ENCODE measurements at places on chromosomes 11 and 22.

DNA sequence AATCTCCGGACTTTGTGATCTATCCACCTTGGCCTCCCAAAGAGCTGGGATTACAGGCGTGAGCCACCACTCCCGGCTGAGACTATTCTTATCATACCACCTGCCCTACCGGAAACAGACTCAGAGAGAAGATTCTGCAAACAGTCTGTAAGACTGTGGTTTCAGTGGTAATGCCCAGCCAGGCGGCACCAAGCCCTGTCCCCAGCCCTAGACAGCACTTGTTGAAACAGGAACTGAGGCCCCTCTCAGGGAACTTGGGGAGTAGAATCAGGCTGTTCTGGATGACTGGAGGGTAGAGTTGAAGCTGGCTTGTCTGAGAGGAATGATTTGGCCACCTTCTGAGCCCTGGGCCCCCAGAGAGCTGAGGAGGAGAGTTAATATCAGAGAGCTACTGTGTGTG, 1.3 kb upstream of the INSC start:
- no peak for DNase-seq

DNA sequence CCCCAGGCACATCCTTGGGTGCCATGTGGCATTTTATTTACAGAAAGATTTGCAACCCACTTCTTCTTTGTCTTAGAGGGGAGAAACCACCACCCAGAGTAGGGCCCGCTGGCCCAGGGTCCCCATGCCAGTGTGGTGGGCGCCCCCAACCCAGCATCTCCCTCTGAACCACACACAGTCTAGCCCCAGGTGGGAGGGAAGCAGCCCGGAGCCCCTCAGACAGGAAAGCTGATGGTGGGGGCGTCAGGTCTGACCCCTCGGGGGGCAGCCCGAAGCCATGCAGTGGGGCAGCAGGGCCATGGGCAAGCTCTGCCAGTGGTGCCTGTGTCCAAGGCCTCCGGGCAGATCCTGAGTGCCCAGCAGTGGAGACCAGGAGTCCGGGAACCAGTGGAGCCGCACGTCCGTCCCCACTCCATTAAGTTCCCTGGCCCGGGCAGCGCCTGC, 11.7 kb downstream of the TRPM5 start:
- no peak for DNase-seq

GRCh38 chr11:93659841-93660240, 1.6 kb upstream of the CEP295 start:
- no peak for DNase-seq

- peak; percentile 17 for DNase-seq
These were observed at the start of gene SPON1 for GRCh38 chr11:13962562-13963168. Gene SPON1, plus strand, starts transcription at chr11:13962723. Its CDS starts 182 bp downstream, at chr11:13962905.

GRCh38 chr11:75558939-75559843, 2.9 kb upstream of the SERPINH1 start:
- DNase-seq = no peak

DNA sequence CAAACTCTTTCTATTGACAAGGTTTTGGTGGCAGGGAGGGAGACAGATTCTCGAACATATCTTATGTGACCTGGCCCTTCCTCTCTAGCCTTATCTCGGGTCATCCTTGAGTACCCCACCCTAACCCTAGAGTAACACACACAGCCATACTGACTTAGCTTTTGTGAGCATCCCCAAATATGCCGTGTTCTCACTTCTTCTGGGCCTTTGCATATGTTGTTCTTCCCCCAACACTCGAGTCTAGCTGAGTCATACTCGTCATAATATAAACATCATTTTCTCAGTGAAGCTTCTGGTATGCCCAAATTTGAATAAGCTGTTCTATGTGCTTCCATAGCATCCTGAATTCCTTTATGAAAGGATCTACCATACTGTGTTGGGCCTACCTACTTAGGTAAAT, 8.0 kb downstream of the TTC17 start:
- DNase-seq = no peak

DNA sequence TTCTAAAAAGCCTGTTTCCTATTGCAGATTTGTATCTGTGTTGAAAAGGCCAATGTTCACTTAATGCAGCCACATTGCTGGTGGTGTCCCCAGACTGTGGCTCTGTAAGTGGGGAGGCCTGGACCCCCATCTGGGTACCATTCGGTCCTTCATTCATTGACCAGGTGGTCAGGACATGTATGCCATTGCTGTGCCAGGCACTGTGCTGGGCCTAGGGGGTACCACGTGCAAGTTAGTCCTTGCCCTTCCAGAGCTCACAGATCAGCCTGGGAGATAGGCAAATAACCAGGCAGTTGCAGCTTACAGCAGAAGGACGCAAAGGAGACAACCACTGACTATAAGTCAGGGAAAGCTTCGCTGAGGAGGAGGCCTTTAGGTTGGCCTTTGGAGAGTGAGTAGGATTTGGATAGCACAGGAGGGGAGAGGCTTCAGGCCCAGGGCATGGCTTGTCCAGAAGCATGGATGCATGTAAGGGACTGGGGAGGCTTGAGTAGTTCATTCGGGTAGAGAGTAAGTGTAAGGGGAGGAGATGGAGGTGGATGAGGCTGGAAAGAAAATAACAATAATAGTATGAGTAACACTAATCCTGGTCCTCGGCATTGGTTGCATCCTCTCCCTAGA, 5.0 kb downstream of the PRDM11 start:
- no peak for DNase-seq

DNA sequence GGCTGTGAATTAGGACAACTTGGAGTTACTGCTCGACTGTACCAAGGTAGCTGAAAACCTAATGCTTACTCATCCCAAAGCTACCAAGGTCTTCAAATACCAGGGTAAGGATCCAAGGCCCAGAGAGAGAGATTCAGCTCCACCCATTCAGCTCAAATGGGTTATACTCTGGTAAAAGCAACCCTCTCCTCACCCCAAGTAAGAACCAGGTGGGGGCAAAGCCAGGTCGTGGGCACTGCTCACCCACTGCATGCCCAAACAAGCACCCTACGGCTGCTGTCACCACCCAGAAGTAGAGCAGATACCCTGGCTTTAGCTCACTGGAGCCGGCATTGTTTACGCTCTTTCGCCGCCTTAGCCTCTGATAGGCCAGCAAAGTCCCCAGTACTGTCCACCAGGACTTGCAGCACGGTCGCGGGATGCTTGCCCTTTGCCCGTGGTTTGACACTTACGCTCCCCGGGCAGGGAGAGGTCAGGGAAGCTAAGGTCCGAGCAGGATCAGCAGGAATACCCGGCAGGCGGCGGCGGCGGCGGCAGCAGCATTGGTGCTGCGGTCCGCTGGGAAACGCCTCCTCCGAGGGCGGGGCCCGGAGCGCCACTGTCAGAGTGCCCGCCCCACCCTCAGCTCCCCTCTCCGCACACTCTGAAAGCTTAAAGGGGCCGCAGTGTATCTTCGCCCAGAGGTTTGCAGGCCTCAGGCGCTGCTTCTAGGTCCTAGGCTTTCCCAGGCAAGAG, 19.6 kb downstream of the CKAP5 start:
- DNase-seq = peak; percentile 55

DNA sequence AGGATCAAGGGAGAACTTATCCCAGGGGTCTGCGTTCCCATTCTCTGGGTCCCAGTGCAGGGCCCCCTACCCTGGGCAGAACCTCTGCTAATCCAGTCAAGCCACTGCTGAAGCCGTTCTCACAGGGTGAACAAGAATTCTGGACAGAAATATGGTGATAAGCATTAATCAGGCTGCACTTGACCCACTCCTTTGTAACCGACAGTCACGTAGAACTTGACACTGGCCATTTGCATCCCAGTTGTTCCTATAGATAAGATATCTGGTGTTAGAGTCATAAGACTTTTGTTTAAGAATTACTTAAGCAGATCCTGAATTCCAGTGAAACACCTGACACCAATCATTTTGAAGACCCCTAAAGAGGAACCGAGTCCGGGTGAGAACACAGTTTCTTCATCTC, 107.5 kb upstream of the THY1 start:
- no peak for DNase-seq

All from stimulated activated CD4-positive, alpha-beta T cell treated with anti-CD3 and anti-CD28 coated beads, TNF-alpha, amount 100 ng/mL, for 4 hours (primary cell).